ENCODE measurements at places on chromosomes 5 and 9.
A peak's percentile ranks its signal among the peaks of the same experiment; 100 is the strongest.

DNA sequence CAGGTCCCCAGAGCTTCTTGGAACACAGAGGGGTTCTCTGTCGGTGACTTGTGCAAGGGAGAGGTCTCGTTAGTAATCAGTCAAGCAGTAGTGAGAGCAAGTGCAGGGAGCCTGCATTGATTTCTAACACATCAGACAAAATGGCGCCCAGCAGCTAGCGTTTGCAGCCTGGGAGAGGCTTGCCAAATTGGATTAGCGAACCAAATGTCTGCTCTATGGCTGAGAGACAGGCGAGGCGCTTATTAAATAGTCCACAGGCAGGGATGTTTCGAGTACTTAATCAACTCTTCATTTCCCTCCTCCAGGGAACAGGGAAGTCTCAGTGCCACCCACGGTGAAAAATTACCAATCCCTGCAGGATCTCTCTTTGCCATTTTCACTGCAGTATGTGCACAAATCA, 131.4 kb upstream of the SHB start:
- DNase-seq, result no peak

GRCh38 chr5:148976569-148977381, 86.1 kb downstream of the SH3TC2 start:
- no peak for DNase-seq

- DNase-seq, result no peak
Measured at GRCh38 chr5:12662545-12663314, 758.5 kb upstream of the CTNND2 start.

DNA sequence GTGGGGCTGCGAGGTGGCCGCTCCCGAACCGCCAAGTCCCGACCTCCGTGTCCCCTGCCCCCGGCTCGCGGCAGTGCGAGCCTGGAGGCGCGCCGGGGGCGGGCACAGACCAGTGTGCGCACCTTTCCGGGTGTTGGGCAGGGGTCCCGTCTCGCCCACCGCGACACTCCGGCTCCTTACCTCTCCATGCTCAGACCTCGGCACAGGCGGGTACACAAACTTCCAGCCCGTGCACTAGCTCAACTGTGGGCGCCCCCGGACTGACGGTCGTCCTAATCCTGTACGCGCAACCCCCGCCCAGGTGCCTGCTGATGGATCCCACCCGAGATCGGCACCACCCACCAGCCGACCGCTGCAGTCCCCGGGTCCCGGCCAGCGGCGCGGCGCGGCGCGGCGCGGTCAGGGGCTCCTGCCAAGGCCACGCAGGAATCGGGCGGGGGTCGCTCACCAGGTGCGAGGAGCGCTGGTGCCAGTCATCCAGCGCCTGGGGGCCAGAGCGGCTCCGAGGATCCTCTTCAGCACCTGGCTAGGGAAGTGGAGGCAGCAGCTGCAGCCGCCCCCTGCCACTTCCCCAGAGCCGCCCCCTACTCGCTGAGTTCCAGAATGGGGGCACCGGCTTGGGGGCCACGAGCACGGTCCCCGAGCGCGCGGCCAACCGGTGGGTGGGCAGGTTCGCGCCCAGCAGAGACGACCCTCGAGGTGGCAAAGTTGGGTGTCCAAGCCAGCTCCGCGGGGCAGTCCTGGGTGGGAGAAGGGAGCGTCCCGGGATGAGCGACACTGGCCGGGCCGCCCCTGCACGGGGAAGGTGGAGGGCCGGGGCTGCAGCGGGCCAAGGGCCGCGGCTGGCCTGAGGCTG, 511 bp downstream of the SEMA5A start:
- peak; percentile 84 for DNase-seq

- no peak for DNase-seq
Measured at GRCh38 chr5:53361708-53362107, 118.7 kb upstream of the FST start.

DNA sequence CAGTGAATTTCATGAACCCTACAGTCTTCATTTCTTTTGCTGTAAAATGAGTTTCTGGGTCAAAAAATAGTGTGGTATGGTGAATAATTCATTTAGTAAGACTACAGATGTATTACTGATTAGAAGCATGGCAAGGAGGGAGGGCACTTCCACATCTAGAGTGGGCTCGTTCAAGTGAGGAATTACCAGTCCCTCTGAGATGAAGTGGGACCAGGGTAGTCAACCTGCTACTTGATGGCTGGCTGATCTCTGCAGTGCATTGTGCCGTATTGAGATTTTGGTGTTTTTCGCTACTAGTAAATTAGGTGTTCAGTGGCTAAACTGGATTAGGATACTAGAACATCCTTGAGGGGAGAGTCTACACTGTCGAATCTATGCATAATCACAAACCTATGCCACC, 10.8 kb downstream of the CDC37L1 start:
- no peak for DNase-seq

Measured in kidney (tissue), 22 donors.